Activated naive CD8-positive, alpha-beta T cell treated with anti-CD3 and anti-CD28 coated beads, Interleukin-2, amount 50 U/mL, for 16 hours (primary cell): ENCODE measurements at places on chromosomes 13 and 19.

DNA sequence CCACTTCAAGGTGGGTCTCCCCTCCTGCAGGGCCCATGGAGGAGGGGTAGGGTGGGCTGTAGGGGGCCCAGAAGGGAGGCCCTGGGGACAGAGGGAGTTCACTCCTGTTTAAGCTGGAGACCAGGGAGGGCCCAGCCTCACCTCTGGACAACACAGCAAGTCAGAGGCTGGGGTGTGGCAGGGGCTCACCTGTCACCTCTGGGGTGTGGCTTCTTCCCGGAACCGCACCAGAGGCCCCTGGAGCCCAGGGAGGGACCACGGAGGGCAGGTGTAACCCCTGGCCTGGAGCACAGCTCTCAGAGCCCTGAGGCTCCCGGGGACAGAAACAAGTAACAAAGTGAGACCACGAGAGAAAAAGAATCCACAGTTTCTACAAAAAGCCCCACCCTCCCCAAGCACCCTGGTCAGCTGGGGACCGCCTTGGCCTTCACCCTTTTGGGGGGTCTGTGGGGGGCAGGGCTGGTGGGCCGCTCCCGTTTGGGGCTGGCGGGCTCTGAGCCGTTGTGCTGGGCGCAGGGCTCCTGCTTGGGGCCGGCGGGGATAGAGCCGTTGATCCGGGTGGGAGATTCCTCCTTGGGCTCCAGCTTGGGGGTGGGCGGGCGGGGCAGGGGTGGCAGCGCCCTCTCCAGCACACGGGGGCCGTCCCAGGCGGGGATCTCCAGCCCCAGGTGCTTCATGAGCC, 8.0 kb downstream of the SIRT6 start:
- DNase-seq, result no peak

DNA sequence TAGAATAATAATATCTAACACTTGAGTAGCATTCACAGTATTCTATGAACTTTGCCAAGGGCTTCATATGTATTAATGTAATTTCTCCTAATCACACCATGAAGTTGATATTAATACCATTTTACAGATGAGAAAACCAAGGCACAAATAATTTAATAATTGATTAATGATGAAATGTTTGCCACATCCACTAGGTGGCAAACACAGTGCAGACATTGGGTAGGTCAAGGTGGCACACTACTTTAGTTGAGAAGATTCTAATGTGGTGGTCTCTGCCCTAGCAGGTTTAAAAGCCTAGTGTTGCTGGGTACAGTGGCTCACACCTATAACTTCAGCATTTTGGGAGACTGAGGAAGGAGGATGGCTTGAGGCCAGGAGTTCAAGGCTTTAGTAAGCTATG, 412.4 kb downstream of the SUCLA2 start:
- DNase-seq, result no peak

DNA sequence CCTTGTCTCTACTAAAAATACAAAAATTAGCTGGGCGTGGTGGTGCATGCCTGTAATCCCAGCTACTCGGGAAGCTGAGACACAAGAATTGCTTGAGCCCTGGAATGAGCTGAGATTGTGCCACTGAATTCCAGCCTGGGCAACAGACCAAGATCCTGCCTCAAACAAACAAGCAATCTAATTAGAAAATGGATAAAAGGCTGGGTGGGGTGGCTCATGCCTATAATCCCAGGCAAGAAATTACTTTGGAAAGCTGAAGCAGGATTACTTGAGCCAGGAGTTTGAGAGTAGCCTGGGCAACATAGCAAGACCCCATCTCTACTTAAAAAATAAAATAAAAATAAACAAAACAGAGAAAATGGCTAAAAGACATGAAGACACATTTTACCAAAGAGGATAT, 77.0 kb downstream of the CAB39L start:
- DNase-seq, result no peak

GRCh38 chr13:35231426-35231825, 245.1 kb downstream of the MAB21L1 start:
- no peak for DNase-seq

DNA sequence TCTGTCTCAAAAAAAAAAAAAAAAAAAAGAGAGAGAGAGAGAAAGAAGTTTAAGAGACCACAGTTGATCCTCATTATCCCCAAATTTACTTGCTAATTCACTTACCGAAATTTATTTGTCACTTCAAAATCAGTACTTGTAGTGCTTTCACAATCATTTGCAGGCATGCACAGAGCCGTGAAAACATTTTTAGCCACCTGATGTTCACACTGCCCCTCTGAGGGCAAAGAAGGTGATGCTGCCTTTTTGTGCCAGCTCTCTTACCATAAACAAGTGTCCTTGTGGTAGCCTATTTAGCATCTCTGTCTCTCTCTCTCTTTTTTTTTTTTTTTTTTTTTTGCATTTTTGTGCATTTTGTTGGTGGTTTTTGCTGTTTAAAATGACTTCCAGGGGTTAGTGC, 24.1 kb upstream of the CASP14 start:
- DNase-seq, result no peak

DNA sequence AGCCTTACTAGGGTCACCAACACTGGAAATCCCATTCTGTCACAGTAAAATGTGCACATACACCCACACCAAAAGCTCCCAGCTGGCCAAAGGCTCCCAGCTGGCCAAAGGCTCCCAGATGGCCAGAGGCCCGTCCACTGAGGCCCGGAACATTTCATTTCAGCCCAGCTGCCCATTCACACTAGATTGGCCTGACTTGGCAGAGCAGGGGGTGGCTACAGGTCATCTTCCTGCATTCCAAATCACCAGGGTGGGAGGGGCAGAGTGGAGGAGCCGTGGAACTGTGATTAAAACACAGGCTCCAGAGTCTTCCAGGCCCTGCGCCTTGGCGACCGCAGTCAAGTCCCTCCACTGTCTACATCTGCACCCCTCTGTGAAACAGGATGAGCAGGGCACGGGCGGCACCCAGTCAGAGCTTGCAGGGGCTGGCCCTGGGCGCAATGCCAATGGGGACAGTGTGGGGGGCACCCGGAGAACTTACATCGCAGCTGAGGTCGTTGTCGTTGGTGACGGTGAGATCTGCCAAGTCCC, 10.1 kb upstream of the PRKD2 start:
- DNase-seq, result no peak

GRCh38 chr19:36169084-36169760, 17.0 kb upstream of the COX7A1 start:
- DNase-seq, result no peak

- DNase-seq, result no peak
Observed at GRCh38 chr13:109949397-109949796, 163.0 kb upstream of the IRS2 start.

DNA sequence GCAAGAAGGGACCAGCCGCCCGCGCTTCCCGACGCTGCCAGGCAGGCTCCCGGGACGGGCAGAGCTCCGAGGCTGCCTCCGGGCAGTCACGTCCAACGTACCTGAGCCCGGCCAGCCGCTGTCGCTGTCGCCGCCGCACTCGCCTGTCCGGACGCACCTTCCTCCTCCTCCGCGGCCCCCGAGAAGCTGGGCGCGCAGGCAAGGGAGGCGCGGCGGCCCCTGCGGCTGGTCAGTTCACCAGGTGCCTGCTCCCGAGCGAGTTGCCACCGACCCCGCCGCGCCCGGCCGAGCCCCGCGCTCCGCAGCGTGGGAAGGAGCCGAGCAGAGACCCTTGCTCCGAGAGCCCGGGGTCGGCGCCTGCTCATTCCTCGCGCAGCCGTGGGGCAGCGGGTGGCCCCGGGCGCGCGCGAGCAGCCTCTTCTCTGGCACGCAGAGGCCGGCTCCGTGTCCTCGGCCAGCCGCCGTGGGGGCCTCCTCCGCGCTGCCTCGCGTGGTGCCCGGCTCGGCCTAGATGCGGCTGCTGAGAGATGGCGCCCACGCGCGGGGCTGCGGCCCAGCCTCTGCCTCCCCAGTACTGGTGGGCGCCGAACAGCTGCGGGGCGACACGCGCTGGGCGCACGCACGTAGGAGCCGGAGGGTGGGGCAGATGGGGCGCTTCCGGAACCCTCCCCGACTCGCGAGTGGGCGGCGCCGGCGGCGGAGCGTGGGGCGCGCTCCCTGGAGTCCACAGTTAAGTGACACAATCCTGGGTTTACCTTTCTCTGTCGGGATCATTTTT, 419.4 kb downstream of the UQCRFS1 start:
- DNase-seq, result no peak

DNA sequence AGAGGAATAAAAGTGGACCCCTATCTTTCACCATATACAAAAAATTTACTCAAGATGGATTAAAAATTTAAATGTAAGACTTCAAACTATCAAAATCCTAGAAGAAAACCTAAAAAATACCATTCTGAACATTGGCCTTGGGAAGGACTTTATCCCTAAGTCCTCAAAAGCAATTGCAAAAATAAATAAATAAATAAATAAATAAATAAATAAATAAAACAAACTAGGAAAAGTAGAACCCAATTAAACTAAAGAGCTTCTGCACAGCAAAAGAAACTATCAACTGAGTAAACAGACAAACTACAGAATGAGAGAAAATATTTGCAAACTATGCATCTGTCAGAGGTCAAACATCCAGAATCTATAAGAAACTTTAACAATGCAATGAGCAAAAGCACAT, 874.9 kb upstream of the PCDH20 start:
- no peak for DNase-seq

GRCh38 chr13:99926014-99926731, 45.4 kb downstream of the ZIC5 start:
- DNase-seq, result no peak

DNA sequence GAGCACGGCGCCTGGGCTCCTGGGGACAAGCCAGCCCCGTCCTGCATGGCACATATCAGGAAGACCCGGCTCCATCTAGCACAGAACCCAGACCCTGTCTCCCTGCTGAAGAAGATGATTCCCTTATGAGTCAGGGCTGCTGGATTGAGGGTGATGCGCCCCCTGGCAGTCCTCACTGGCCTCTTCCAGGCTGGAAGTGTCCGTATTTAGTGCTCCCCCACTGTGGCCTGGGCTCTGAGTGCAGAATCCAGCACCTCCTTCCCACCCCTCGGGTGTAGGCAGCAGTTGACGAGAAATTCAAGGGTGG, 14.9 kb downstream of the COMP start:
- no peak for DNase-seq

- no peak for DNase-seq
Observed at GRCh38 chr19:53877361-53877766, 4.6 kb upstream of the PRKCG start.
